Purkinje cell (primary cell): ENCODE measurements at places on chromosomes 1 and 21. TPM values are rescaled to one million over a fixed set of nuclear protein-coding genes. Genes with fewer than 3 reads are reported as not detected.

Gene WRAP73
- polyA plus RNA-seq = 3.4 and 4.3 TPM in 2 replicates

Gene AMPD1
- not detected in 2 replicates for polyA plus RNA-seq

Gene TNFRSF1B
- polyA plus RNA-seq = not detected in 2 replicates

Gene RIPPLY3
- not detected in 2 replicates for polyA plus RNA-seq

Gene ATP1A4
- polyA plus RNA-seq = not detected in 2 replicates

Gene RNPEP
- polyA plus RNA-seq = 1.8 and 4.9 TPM in 2 replicates

Gene KISS1
- not detected in 2 replicates for polyA plus RNA-seq

Gene PLCH2
- 0.22 and 0.47 TPM in 2 replicates for polyA plus RNA-seq

Gene GJC2
- polyA plus RNA-seq = 0.17 and 0.28 TPM in 2 replicates

Gene MYOM3
- not detected in 2 replicates for polyA plus RNA-seq

Gene CTSE
- polyA plus RNA-seq = not detected in 2 replicates

Gene KANK4
- not detected in 2 replicates for polyA plus RNA-seq

Gene DCST1
- not detected in 2 replicates for polyA plus RNA-seq

Gene VHLL
- not detected in 2 replicates for polyA plus RNA-seq

Gene POFUT2
- polyA plus RNA-seq = 2.7 and 5.0 TPM in 2 replicates

Gene BTBD8
- polyA plus RNA-seq = 573 and 622 TPM in 2 replicates

Gene GUCA2A
- not detected in 2 replicates for polyA plus RNA-seq

Gene EDARADD
- not detected in 2 replicates for polyA plus RNA-seq

Gene CYP4A11
- 0.27 TPM in 1 of 2 replicates, not detected in the other for polyA plus RNA-seq

Gene LRRC71
- polyA plus RNA-seq = not detected in 2 replicates

Gene YARS1
- polyA plus RNA-seq = 66.1 and 69.8 TPM in 2 replicates

Gene LCE3D
- not detected in 2 replicates for polyA plus RNA-seq

Gene RHD
- 0.74 TPM in 1 of 2 replicates, not detected in the other for polyA plus RNA-seq

Gene AADACL4
- not detected in 2 replicates for polyA plus RNA-seq

Gene LEFTY1
- not detected in 2 replicates for polyA plus RNA-seq

Gene SNIP1
- 2.3 and 2.8 TPM in 2 replicates for polyA plus RNA-seq

Gene VCAM1
- polyA plus RNA-seq = 0.71 and 1.1 TPM in 2 replicates

Gene S100A11
- polyA plus RNA-seq = 7.3 TPM in 1 of 2 replicates, not detected in the other

Gene BARHL2
- polyA plus RNA-seq = 0.15 TPM in 1 of 2 replicates, not detected in the other

Gene SYT2
- polyA plus RNA-seq = 21.8 and 30.2 TPM in 2 replicates

Gene CDK18
- 0.85 TPM in 1 of 2 replicates, not detected in the other for polyA plus RNA-seq
